Peyer's patch (tissue), 4 donors: ENCODE measurements at places on chromosomes 12 and 14. TPM values are rescaled to one million over a fixed set of nuclear protein-coding genes. Genes with fewer than 3 reads are reported as not detected.

DNA sequence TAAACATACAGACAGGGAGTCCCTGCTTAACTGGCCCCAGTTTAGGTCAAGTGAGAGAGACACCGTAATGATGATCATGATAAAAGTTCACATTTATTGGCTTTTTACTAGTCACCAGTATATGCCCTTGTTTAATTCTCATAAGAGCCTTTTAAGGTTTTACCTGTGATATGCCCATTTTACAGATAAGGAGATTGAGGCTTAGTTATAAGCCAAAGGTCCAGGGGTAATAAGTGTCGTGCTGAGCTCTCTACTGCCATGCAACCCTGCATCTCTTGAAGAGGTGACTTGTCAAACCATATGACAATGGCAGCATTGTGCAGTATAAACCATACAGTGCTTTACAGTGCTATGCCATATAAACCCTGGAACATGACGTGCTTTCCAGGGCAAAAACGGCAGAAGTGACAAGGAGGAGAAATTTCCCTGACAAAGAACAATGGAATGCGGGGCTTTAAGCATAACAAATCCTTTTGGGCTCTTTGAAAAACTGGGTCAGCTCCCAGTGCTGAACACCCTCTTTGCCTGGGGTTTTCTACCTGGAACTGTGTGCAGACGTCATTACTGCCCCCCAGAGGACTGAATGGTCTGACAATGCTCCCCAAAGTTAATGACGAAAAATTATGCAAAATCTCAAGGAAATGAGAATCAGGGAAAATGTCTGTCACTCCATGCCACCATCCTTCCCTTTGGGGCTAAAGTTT is 59.7 kb upstream of the C14orf132 start:
- no peak for DNase-seq
- no peaks in the 10 kb centered on the region for H3K36me3 ChIP-seq
- no peak overlapping the region for H3K27ac ChIP-seq
- H3K27me3 ChIP-seq: no peaks in the 10 kb centered on the region

DNA sequence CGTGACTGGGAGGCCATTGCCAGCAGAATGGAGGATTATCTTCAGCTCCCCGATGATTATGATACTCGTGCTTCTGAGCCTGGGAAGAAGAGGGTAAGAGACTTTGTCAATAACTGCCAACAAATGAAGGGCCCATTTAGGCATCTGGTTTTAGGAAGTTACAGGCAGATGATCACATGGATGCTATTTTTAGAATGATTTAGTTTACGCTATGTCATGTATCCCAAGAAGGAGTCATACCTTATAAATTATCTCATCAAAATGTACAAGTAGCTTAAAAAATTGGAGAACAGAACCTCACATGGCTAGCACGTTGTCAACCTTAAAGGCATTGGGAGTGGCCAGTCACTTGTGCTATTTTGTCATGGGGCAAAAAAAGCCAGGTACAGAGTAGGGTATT is 46.7 kb downstream of the PROX2 start:
- H3K4me1 ChIP-seq: no peaks in the 10 kb centered on the region
- no peak overlapping the region for H3K27ac ChIP-seq

DNA sequence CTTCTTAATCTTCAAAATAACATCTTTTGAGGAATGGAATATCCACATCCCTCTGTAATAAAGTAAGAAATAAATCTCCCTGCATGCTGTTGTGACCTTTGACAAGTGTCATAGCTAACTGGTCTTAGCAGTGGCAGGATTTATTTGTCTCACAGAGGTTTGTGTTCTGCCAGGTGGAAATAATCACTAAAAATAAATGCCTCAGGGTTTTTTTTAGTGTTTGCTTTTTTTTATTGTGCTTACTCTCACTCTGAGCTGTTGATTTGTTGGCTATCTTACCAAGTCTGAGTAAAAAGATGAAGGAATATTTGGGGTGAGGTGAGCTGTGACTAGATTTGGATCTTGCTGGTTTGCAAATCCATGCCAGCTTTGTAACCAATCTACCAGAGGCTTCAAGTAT is 285.4 kb downstream of the ALG10B start:
- H3K4me3 ChIP-seq: no peak overlapping the region
- no peaks in the 10 kb centered on the region for H3K27me3 ChIP-seq
- no peak for DNase-seq

GRCh38 chr12:43551971-43552559 is at the start of gene ADAMTS20:
Gene ADAMTS20, minus strand, starts transcription at chr12:43552203. Its CDS starts 282 bp downstream, at chr12:43551921.
- H3K36me3 ChIP-seq: no peaks in the 10 kb centered on the region
- H3K27me3 ChIP-seq: no peaks in the 10 kb centered on the region
- no peak for DNase-seq
- H3K27ac ChIP-seq: no peak within 1 kb of the TSS

DNA sequence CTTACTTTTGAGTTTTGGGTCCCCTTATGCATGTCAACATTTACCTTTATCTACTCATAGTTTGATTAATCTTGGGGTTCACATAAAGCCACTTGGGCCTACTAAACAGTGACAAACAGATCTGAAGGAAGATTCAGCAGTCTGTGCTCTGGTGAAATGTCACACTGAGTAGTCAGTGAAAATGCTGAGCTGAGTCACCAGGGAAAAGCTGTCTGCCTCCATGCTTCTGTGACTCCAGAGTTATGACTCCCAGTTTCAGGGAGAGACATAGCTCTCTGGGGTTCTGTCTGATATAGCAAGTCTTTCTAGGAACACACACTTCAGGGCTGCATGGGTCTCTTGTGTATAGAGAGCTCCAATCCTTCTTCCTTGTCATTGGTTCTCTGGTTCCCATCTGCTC is 406.3 kb upstream of the FAR2 start:
- no peak overlapping the region for H3K27ac ChIP-seq
- no peaks in the 10 kb centered on the region for H3K27me3 ChIP-seq
- no peak overlapping the region for H3K4me3 ChIP-seq
- H3K4me1 ChIP-seq: no peaks in the 10 kb centered on the region

P2RX7 gene
- 1.7 TPM for total RNA-seq
